ENCODE measurements at places on chromosomes 2 and 18.
A peak's percentile ranks its signal among the peaks of the same experiment; 100 is the strongest.

- DNase-seq, result no peak
Measured at GRCh38 chr2:44944102-44944951, 2.8 kb downstream of the SIX3 start.

DNA sequence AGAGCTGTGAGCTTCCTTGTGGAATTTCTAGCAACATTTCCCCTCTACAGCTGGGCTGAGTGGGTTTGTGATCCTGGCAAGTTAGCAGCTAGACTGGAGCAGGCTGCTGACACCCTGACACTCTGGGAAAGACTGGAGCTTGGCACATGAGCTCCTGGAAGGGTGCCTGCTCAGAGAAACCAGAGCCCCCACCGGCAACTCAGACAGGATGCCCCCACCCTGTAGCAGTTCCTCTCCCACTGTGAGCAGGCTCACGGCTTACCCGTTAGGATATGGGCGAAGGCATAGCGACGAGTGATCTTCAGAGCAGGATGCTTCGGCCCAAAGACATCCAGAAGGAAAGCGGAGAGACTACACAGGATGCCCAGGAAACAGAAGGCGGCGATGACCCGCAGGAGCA is 11.2 kb downstream of the TMEM127 start:
- DNase-seq, result no peak

DNA sequence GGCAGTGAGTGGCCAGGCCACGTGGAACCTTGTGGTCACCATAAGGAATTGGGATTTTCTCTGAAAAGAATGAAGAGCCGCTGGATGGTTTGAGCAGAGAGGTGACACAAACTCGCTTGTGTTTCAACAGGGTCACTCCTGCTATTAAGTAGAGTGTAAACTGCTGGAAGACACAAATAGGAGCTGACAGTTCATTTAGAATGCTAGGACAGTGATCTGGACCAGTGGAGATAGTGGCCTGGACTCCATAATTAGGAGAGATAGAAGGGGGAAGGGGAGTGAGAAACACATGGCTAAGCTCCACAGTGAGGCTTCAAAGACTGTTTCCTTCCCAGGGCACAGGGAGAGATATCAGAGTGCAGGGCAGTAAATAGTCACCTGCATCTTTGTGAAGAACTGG is 381.1 kb upstream of the ST6GAL2 start:
- DNase-seq, result no peak

- no peak for DNase-seq
Measured at GRCh38 chr2:9681427-9681817, 50.6 kb upstream of the YWHAQ start.

- DNase-seq, result no peak
Measured at GRCh38 chr18:25144820-25145219, 207.1 kb downstream of the ZNF521 start.

- DNase-seq, result no peak
Measured at GRCh38 chr2:237980751-237981150, 13.9 kb downstream of the UBE2F start.

DNA sequence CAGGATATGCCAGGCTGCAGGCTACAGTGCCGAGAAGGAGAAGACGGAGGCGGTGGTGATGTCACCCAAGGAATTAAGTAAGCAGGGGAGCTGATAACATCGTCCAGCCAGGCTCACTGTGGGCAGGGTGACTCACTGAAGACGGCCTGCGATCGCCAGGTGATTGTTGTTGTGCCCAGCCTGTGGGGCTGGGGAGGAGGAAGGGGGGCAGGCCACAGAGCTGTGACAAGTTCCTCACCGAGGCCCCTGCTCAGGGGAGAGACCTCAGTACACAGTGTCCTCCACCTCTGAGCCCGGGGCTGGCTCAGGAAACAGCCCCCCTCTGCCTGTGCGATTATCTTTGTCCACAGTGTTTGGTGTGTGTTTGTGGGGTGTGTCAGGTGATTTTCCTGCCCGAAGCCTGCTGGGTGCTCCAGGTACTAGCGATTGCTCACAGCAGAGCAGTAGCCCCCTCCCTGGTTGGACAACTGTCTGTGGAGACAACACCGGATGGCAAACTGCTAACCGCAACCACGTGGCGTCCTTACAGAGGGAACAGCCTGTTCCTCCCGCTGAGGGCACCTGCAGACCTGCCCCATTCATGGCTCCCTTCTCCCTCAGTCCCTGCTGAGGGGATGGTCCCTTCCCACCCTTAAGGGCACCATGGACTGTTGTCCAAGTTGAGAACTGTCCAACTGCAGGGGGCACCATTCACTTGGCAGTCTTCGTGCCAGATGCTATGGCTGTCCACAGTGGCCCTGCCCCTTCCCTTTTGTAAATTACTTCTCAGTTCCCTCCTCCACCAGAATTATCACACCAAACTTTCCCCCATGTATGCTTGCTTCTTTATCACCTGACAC is 95.1 kb downstream of the ZFP36L2 start:
- peak; percentile 91 for DNase-seq

DNA sequence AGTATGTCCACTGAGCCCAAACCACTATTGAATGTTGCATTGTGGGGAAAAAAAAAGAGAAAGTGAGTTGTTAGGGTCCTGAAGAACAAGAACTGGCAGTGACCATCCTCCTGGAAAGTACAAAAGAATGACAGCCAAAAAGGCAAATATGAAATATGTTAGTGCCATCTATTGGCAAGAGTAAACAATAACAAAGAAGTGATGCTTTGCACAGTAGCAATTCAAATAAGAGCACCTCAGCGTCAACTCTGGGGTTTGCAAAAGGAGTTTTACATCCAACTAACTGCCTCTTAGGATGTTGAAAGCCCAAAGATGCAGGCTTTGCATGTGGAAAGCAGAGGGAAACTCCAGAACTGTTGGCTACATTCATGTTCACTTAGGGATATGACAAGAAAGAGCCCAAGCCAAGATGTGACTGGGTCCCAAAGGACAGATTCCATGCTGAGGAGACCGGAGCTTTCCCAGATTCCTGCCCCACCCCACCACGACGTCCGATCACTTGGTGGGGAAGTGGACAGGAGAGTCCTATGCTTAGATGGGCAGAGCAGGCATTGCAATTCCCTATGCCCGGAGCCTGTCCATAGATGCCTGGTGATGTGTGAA is 15.6 kb downstream of the TRABD2A start:
- DNase-seq, result no peak

DNA sequence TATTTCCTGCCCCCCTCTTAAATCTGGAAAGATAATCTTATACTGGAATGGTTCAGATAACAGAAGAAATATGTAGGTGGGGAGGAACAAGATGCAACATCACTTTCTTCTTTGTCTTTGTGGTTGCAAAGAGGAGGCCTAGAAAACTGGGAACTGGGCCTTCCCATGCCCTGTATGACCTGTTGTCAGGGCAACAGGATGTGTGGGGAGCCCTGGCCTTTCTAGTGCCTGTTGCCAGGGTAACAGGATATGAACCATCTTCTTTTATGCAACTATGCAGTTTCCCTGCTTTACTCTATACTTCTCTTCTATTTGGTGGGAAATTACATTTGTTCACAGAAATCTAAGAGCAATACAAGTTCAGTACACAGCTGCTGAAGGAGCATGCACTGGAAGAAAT is 79.8 kb upstream of the PDE1A start:
- no peak for DNase-seq

DNA sequence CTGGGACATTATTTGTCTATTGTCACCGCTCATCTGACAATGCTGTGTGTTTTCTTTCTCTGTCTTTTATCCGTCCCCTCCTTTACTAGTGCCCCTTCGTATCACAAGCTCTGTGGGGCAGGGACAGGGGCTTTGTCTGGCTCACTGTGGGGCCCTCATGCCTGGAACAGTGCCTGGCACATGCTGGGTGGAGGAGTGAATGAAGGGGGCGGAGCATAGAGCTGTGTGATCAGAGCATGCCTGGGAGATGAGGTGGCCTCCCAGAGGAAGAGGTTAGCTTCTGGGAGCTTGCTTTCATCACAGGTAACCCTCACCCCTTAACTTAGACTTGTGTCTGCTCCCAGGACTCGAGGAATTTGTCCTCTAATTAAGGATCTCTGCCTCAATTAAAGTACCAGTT is 16.4 kb downstream of the MTCL1 start:
- no peak for DNase-seq

GRCh38 chr2:66443186-66443978 is 8.5 kb downstream of the MEIS1 start:
- no peak for DNase-seq

- no peak for DNase-seq
Measured at GRCh38 chr2:26481706-26482105, 3.8 kb upstream of the OTOF start.

DNA sequence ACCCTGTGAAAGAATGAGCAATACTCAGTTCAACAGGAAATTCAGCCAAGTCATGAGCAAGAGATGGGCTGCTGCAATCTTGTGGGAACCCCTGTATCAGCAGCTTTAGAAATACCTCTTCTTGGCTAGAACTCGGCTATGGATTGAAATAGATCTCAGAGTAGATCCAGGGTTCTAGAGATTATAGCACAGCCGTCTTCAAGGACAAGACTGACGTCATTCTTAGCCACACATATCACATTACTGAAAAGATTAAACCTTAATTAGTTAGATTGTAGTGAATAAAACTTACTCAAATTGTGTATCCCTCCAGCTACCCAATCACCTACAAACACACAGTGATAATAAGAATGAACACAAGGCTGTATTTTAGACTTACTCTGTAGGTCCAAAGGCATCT is 776.4 kb downstream of the EPHA4 start:
- DNase-seq, result no peak

DNA sequence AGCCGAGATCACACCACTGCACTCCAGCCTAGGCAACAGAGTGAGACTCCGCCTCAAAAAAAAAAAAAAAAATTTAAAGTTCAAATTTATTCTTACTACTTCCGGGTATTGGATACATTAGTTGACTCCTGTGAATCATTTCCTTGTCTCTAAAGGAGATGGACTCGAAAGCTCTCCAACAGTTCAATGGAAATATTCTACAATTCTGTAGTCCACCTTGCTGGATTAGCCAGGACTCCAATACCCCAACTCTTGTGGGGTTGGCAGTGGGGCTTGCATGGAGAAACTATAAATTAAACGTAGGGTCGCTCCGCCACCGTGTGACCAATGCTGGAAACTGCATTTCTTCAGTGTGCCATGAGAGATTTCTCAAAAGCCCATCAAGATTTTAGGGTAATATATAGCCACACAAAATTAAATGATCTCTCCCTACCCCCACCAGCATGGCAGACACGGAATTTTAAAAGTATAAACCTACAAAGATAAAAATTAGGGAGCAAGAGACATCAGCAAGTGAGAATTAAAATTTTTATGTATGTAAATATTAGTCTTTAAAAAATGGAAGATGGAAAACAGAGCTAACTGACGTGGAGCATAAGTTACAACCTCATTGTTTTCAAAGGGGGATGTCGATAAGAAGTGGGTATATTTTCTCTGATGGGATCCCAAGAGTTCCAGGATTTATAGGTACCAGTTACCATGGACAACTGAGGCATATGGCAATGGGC is 27.8 kb upstream of the GAREM2 start:
- no peak for DNase-seq

GRCh38 chr18:56462276-56462675 is 176.1 kb downstream of the TXNL1 start:
- DNase-seq, result no peak

DNA sequence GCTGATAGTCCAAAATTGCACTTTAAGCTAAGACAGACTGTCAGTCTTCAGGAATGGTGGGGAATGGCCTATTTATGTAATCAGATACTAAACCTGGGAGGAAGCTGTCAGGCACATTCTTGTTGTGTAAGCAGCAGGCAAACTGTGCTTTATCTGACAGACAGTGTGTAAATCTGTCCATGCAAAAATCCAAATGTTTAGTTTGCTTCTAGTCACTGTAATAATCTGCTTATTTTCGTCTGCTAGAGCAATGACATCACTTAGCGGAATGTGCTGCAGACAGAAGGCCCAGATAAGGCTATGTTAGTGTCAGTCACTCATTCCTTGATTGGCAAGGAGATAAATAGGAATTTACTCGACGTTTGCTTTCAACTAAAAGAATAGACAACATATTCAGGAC is 263.5 kb downstream of the ZNF407 start:
- DNase-seq, result no peak

GRCh38 chr2:192000196-192000980 is 153.5 kb upstream of the CAVIN2 start:
- DNase-seq, result no peak

DNA sequence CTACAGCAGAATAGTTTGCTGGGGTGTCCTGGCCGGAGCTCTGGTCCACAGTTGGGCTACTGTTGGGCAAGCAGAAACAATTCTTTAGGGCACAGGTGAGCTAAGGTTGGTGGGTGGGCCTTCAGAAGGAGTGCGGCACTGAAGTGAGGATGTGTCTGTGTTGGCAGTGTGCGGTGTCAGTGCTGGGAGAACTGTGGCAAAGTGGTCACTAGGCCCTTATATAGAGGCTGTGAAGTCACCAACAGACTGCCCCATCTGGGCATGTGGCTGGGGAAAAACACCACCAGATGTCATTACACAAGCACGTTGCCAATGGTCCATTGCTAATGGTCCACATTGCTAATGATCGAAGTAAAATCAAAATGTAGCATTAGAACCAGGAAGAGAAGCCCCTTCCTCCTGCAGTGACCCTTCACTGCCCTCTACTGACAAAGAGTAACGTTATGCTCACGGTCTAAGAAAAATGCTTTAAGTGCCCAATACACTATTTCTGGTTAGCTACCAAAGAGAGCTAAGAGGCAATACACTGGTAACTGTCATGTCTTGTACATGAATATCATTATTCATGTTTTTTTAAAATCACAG is 21.3 kb downstream of the SCN1A start:
- DNase-seq, result no peak

- no peak for DNase-seq
Measured at GRCh38 chr2:38147333-38148121, 71.6 kb upstream of the CYP1B1 start.

- no peak for DNase-seq
Measured at GRCh38 chr2:222794585-222795449, 66.0 kb upstream of the ACSL3 start.

DNA sequence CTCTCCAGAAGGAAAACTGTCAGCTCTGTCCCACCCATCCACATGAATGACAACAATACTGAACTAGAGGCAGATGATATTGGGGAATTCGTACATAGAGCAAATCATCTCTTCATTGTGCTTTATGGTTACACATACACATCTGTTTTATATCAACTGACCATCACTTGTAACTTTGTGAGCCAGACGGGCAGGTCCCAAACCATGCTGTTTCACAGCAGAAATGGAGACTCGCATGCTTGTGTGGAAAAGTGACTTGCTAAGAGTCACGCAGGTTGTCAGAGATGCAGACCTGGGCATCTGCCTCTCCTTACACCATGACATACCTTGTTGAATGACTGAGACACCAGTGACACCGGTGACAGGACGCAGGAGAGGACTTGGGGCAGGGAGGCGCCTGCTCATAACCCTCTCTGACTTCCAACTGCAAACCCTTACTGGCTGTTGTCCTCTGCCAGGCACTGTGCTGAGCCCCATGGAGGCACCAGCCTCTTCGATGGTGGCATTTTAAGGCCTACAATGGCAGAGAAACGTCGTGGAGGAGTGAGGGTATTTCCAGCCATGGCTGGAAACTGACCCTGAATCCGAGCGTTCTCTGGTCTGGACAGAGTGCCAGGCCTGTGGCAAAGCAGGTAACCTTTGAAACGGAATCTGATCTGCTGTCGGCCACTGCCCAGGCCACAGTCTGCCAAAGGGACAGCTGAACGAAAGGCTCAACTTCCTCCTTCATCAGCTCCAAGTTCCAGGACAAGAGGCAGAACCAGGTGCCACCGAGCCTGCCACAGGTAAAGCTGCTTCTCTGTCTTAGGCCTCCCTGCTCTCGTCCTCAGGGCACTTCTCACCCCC is 26.9 kb upstream of the ROCK2 start:
- no peak for DNase-seq

GRCh38 chr2:202933958-202934357 is 21.9 kb downstream of the CARF start:
- DNase-seq, result no peak

GRCh38 chr2:178526256-178526655 is 46.0 kb downstream of the PLEKHA3 start:
- no peak for DNase-seq

- DNase-seq, result no peak
Measured at GRCh38 chr2:165897726-165898125, 55.9 kb downstream of the TTC21B start.

All from mucosa of descending colon (tissue), 3 donors.